ENCODE measurements at places on chromosomes 7 and 10.

- DNase-seq = no peak
These were observed 46.5 kb upstream of the MSMB start for GRCh38 chr10:46092524-46093081.

- DNase-seq = no peak
These were observed 301.9 kb downstream of the AHR start for GRCh38 chr7:17600340-17600752.

GRCh38 chr10:113169853-113170460 is 219.9 kb downstream of the TCF7L2 start:
- no peak for DNase-seq

GRCh38 chr7:142280263-142280662 is 22.4 kb upstream of the PRSS58 start:
- no peak for DNase-seq

DNA sequence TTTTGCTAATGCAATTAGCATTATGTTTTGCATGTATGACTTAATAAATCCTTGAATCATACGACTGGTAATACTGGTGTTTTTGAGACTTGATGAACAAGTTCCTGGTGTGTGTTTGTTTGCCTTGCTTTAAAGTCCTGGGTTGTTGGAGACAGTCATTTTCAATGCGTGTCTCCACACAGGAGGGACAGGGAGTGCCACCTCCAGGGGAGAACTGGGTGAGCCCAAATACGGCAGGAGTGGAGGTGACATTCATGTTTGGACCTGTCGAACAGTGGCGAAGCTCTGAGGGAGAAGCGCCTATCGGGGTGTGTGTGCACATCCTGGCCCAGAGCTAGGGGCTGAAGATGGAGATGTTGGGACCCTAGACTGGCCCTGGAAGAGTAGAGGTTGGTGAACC is 43.8 kb downstream of the DAGLB start:
- DNase-seq = no peak

DNA sequence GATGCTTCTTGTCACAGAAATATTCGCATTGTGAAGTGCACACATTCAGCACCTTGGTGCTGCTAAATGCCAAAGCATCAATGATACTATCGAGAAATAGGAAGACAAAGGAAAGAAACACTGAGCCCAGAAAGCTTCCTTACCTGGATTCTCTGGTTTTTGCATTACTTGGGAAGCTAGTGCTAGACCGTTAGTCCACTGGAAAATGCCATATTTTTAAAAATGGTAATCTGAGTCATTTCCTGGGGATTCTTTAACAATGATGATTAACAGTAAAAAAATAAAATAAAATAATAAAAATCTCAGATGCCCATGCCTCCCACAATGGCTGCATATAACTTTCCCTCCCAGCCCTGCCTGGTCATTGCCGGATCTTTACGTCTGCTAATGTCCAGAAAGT is 420.1 kb upstream of the MGMT start:
- DNase-seq = no peak

GRCh38 chr7:125504848-125505247 is 575.2 kb upstream of the POT1 start:
- no peak for DNase-seq

DNA sequence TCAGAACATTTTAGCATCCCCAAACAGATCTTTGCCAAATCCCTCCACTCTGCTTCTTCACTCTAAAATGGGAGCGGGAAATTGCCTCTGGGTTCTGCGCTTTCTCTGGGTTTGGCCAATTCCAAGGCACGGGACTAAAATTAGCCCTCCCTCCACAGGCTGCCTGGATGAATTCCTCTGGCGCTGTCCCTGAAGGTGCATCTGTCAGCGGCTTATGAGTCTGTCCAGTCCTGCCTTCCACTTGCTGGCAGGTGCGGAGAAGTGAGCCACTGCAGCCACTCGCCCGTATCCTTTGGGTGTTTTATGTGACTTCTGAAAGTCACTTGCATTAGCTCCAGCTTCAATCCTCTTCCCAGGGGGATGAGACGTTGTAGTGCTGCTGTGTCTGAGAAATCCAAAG is 121.6 kb downstream of the SH2D4B start:
- DNase-seq = no peak

GRCh38 chr7:90119178-90119971 is 34.9 kb upstream of the STEAP1 start:
- DNase-seq = no peak

GRCh38 chr10:83078160-83078559 is 1061.1 kb upstream of the GHITM start:
- no peak for DNase-seq

GRCh38 chr10:93437086-93437945 is 44.8 kb downstream of the MYOF start:
- DNase-seq = no peak

GRCh38 chr10:122864194-122864592 is 15.2 kb downstream of the FAM24B start:
- DNase-seq = no peak

DNA sequence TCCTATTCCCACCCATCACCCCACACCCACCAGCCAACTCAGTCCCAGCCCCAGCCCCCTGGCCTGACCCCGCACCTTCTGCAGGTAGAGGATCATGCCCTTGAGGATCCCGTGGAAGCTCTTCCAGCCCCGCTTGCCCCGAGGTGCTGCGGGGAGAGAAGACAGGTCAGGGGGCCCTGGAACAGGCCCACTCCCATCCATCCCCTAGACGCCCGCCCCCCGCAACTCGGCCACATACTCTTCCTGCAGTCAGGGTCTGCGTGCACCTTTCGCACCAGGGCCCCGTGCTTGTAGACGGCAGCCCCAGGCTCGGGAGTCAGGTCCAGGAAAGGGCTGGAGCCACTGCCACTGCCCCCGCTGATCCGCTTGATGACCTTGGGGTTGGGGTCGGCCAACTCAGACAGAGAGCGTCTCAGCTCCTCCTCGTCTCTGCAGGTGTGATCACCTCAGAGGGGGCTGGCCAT is 9.6 kb downstream of the NFKB2 start:
- DNase-seq = no peak

GRCh38 chr10:4033341-4033896 is 248.4 kb upstream of the KLF6 start:
- DNase-seq = no peak

DNA sequence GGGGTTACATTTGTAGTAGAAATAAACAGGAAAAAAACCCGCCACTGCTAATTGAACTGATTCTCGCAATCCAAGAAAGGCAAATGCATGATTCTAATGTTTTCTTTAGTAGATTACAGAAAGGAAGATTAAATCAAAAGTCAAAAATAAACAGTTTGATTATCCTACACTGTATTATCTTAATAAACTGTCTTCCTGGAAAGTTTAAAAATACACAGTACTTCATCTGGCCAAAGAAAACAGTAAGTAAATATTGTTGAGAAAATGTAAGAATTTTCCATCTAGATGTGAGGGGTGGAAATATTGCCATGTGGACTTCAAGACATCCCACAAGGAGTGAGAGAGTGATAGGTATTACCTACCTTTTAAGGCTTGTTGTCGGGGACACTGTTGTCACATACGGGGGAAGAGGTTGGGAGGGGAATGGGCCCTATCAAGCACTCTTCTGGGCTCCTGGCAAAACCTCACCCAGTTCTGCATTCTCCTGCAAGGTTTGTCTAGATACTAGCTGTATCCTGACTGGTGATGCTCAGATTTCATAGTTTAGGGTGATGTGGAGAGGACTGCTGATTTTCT is 17.8 kb downstream of the GRK5 start:
- no peak for DNase-seq

Data from esophagus squamous epithelium (tissue), 5 donors.